Esophagus mucosa (tissue), 1 donor: ENCODE measurements at places on chromosomes 3 and 15.

- ATAC-seq = no peak
Measured at GRCh38 chr3:171297207-171297606, 163.0 kb downstream of the TNIK start.

DNA sequence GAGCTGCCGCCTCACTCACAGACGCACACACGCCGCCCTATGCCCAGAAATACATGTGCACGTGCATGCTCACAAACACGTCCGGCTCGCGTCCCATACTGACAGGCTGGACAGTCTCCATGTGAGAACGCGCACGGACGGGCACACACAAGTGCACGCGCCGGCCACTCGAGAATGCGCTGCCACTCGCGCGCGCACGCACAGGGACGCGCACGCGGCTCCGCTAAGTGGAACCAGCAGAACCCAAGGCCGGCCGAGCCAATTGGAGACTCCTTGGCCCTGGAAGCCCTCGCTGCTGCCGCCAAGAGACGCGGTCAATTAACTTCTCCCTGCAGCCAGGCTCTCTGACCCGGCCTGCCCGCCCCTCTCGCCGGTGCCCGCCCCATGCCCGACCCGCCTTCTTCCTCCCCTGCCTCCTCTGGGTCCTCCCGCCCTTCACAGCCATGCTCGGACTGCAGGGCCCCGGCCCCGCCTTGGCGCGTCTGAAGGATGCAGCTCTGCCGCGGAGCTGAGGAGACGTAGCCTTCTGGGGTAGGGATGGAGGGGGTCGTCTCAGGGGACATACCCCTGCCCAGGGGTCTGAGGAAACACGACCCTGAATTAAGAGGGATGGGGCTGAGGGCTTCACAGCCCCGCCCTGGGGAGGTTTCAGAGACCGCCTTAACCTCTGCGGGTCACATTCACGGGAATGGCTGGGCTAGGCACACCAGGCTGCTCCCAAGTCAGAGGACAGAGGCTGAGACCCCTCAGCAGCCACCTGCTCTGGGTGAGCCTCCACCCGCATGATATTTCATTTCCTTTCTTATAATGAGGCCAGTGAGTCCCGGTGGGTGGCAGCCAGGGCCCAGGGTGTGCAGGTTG is 15.0 kb downstream of the PTH1R start:
- peak; percentile 47 for ATAC-seq

- ATAC-seq = no peak
Measured at GRCh38 chr15:47870300-47870955, 153.1 kb downstream of the SEMA6D start.

DNA sequence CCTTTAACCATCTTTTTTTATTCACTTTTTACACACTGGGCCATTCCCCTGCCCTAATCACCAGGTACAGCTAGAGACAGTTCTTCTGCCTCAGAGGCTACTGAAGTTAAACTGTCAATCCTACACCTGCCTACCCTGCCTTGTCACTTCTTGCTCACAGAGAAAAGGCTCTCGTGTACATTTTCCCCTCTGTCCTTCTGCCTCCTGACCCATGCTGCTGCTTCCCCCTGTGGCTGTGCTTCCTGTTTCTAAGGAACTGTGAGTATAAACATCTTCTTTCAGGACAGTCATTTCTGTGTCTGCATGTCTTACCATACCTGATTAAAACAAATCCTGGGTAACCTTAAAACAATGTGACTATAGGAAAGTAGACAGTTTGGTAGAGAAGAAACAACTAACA is 236.4 kb upstream of the MRPL3 start:
- no peak for ATAC-seq

GRCh38 chr15:59148153-59148833 is 43.3 kb downstream of the CCNB2 start:
- no peak for ATAC-seq

- ATAC-seq = no peak
Measured at GRCh38 chr3:150897592-150897991, 7.6 kb downstream of the MINDY4B start.

- ATAC-seq = peak; percentile 75
Measured at GRCh38 chr3:9500108-9501050, 53.2 kb downstream of the LHFPL4 start.

DNA sequence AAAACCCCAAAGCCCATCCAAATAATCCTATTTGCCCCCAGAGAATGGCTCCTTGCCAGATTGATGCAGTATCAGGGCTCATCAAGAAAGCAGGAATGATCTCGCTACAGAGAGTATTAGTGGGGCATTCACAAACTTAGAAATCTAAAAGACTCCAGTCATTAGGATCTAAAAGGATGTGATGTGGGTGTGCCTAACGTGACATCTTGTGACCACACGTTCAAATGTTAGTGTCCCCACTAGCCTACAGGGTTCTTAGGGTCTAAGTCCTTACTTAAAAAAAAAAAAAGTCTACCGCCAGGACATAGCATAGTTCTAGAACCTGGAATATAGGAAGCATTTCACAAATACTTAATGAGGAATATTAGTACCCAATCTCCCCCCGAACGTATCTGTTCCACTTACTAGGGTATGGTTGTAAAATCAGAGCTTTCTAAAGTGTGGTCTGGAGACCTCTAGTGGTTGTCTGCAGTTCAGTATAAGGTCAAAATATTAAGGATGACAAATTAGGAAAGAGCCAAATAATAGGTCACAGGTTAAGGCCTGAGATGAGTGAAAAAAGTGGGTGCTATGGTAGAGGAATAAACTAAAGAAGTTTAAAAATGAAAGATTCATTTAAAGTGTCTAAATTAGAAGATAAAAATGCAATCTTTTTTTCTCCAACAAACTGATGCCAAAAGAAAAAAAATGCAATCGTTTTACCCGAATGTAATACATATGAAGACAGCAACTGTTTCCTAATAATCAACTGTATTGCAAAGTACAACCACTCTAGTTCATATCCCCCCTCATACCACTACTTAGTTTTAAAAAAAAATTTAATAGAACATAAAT is 4.2 kb upstream of the CHRM5 start:
- peak; percentile 51 for ATAC-seq

- no peak for ATAC-seq
Measured at GRCh38 chr3:116067326-116067725, 378.0 kb downstream of the LSAMP start.
